ENCODE measurements at places on chromosomes 12 and 14. TPM values are rescaled to one million over a fixed set of nuclear protein-coding genes. Genes with fewer than 3 reads are reported as not detected.

Gene BBOF1
- total RNA-seq = 3.1 TPM

Gene GPR135
- total RNA-seq = 2.1 TPM

Gene SERPINA3
- 1.5 TPM for total RNA-seq

Gene USP5
- 67.0 TPM for total RNA-seq

Gene SLC6A13
- 1.1 TPM for total RNA-seq

Gene CEP83
- total RNA-seq = 34.1 TPM

Gene GUCY2C
- 0.21 TPM for total RNA-seq

Gene TSFM
- total RNA-seq = 19.6 TPM

Gene AKAP5
- total RNA-seq = 0.51 TPM

Gene EML5
- total RNA-seq = 0.51 TPM

Gene KRT72
- total RNA-seq = 0.21 TPM

Gene OVCH1
- total RNA-seq = 0.10 TPM

Gene OR4E2
- not detected for total RNA-seq

Gene SMOC1
- total RNA-seq = 4.0 TPM

Gene ABHD12B
- total RNA-seq = not detected

Gene MYF5
- 48.5 TPM for total RNA-seq

Gene SERPINA4
- not detected for total RNA-seq

Gene UBC
- 960 TPM for total RNA-seq

Gene ALX1
- total RNA-seq = 2.7 TPM

Gene CD69
- total RNA-seq = 4.6 TPM

Gene CDK17
- total RNA-seq = 88.2 TPM

Gene CLEC4E
- not detected for total RNA-seq

Gene FGF23
- total RNA-seq = 0.31 TPM
